ENCODE measurements at places on chromosomes 1 and 21. TPM values are rescaled to one million over a fixed set of nuclear protein-coding genes. Genes with fewer than 3 reads are reported as not detected.

DNA sequence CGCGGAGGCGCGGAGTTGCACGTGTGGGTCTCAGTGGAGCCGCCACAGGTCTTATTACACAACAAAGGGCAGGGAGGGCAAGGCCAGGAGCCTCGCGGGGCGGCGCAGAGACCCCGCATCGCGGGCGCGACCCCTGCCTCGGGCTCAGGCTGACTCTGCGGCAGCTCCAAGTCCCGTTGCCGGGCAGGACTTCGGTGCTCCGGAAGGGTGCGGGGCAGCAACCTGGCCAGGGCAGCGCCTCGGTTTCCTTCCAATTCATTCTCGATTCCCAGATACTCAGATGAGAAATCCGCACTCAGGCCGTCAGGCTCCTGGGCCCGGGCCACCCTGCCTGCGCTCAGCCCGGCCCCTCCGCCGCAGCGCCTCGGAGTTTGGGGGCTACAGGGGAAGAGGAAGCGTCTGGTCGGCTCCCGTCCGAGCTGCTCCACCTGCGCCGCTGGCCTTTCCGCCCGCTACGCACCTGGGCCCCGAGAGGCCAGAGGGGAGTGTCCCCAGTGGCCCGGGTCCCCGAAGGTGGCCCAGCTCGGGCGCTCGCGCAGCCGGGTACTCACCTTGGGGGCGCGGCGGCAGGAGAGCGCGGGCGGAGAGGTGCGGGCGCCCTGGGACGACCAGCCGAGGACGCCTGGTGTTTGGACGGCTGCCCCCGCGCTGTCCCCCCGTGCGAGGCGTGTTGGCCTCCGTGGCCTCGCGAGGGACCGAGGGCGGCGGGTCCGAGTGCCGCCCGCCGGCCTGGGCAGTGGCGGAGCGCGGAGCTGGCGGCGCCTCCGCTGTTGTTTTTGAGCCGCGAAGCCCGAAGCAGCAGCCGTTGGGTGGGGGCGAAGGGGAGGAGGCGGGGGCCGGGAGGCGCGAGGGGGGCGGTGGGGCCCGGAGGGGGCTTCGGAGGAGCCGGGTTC, 1.1 kb upstream of the PRDM16 start:
- DNase-seq: peak; percentile 72

- DNase-seq: peak; percentile 55
These were observed 308.4 kb downstream of the RGS7 start for GRCh38 chr1:241048622-241049021.

- peak; percentile 80 for DNase-seq
These were observed 51.1 kb upstream of the GRIK3 start for GRCh38 chr1:37085393-37085792.

- peak; percentile 92 for DNase-seq
These were observed 8.3 kb downstream of the CDKN2C start for GRCh38 chr1:50978144-50978851.

DNA sequence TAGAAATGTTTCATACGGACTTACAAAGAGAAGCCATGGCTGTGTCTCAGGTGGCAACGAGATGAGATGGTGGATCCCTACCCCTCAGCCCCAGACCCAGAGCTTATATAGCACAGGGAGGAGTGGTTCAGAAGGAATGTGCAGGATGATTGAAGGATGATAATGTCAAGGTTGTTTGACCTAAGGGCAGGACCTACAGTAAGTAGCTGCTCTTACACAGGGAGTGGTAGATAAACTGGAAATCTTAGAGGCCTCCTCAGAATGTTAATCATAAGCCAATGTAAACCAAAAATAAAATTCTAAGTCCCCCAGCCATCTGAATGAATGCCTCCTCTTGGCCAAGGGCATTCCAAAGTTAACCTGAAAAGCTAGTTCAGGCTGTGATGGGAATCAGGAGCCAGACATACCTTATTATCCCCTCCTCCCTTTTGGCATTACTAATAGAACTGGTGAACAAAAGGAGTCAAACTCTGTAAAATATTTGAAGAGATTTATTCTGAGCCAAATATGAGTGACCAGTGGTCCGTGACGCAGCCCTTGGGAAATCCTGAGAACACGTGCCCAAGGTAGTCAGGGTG, 45.8 kb upstream of the PDE9A start:
- no peak for DNase-seq

- DNase-seq: no peak
These were observed 104.6 kb downstream of the AMY1C start for GRCh38 chr1:103854279-103854678.

GRCh38 chr1:221994274-221994698, 252.4 kb upstream of the DUSP10 start:
- DNase-seq: no peak

GRCh38 chr21:37667380-37667779, 248.9 kb downstream of the KCNJ6 start:
- no peak for DNase-seq

DNA sequence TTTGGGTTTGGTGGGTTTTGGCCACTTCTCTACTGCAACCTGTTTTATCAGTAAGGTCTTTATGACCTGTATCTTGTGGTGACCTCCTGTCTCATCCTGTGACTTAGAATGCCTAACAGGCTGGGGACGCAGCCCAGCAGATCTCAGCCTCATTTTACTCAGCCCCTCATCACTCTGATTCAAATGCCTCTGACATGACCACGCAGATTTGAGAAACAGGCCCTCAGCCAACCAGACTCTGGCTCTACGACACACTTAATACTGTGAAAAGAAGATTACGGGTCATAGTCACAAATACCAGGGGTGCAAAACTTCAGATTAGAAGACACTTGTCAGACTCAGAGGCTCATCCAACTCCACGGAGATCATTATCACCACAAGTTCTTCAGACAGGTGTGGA, 28.3 kb upstream of the KIF26B start:
- DNase-seq: no peak

GRCh38 chr1:154786804-154787570, 83.1 kb downstream of the KCNN3 start:
- no peak for DNase-seq

GRCh38 chr1:225777058-225777582, 506 bp upstream of the SRP9 start:
- DNase-seq: no peak

GRCh38 chr1:201653233-201653632, 114.3 kb downstream of the NAV1 start:
- no peak for DNase-seq

OR2AK2 gene
- total RNA-seq: not detected

TMPRSS15 gene
- not detected for total RNA-seq

OR2T35 gene
- not detected for total RNA-seq

GBP5 gene
- not detected for total RNA-seq

GJA8 gene
- not detected for total RNA-seq
